ENCODE measurements at places on chromosomes 16 and 17.

DNA sequence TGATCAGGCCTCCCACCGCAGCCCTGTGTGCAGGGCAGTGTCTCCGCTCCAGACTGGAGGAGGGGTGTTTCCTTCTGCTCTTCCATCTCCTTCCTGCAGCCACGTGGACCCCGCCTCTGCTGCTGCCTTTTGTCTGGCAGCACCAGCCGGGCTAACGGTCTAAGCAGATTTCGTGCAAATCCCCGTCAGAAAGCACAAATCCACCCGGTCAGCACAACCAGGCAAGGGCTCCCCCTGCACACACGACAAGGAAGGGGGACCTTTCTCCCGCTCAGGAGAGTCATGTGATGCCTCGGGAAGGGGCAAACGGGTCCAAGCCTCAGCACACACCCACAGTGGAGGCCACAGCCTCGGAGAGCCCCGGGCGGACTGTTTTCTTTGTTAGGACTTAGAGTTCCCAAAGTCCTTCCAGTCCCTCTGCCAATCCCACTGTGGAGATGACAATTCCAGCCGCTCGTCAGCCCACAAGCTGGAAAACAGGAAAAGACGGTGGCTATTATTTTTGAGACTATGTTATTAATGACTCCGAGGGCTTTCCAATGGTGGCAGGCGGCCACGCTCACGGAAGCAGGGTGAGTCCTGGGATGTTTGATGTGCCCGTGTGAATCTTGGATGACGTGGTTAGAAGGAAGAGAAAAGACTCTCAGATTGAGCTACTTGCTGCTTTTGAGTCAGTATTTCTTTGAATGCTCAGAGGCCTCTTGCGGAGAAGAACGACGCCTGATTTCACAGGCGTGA lies 22.5 kb upstream of the MEAK7 start:
- no peak for DNase-seq

DNA sequence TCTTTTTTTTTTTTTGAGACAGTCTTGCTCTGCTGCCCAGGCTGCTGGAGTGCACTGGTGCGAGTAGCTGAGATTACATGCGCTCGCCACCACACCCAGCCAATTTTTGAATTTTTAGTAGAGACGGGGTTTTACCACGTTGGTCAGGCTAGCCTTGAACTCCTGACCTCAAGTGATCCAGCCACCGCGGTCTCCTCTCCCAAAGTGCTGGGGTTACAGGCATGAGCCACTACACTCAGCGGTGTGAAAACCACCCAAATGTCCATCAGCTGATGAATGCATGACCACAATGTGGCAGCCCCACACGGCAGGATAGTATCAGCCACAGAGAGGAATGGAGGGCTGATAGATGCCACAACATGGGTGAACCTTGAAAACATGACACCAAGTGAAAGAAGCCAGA lies 2.1 kb downstream of the P2RX5 start:
- DNase-seq = no peak

GRCh38 chr17:28173031-28173561 lies 130.6 kb downstream of the NLK start:
- no peak for DNase-seq

DNA sequence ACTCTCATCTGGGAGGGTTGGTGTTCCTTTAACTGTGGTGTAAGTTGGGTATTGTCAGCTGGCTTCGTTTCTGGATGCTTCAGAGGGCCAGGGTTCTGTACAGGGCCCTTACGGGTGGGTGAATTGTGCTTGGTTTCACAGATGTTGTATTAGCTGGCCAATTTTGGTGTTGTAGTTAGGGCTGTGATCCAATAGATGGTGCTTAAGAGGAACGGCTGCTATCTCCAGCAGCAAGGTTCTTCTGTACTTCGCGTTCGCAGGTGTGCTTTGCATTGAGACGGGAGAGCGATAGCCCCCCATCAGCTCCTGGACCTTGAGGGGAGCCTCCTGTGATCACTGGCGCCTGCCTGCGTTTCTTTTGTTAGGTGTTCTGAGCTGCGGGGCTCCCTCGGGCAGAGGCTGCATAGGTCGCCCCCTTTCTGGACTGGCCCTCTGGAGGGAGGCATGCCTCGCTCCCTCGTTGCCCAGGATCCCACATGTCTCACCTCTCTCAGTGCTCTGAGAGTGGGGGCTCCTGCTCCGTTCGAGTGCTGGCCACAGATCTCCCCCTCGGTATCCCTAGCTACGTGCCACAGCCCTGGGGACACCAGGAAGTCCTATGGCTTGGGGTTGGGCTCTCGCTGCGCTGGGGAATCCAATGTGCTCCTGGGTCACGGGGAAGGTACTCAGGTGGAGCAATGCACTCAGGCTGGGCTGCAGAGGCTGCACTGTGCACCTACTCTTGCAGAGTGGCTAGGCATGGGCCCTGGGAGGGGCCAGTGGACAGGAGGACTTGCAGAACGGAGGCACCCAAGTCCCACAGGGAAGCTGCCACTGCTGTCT lies 837 bp upstream of the PRDM7 start:
- DNase-seq = no peak

DNA sequence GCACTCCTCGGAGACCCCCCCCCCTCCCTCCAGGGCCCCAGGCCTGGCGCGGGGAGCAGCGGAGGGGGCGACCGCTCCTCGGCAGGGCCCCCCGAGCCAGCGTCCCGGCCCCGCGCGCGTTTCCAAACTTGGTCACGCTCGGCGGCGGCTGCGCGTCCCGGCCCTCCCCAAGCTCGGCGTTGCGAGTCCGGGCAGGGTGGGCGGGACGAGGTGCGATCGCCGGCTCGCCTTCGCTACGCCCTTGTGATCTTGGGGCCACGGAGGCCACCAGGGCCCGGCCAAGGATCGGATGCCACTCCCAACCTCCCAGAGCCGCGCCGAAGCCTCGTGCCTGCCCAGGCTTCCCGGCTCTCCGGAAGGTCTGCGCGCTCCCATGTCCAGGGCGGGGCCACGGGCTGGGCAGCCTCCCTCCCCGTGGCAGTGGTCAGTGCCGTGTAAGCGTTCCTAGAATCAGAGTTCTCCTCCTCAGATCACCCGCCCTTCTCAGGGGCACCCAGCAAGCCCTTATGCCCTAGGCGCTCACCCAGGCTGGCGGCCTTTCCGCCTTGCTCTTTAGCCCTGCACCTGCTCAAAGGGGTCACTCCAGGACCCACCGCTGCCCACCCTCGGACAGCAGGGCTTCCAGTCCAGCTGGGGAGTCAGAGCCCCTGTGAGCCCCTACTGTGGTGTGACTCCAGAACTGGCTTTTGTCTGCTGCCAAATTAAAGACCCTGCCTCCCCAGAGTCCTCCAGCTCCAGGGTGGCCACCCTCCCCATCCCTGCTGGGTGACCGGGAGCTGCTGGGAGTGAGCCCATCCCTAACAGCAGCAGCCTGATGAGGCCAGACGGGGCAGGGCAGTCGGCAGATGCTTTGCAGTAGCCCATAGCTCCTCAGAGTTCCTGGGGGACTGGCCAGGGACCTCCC lies 12.2 kb upstream of the MRPS23 start:
- no peak for DNase-seq

- DNase-seq = no peak
Measured at GRCh38 chr17:79515110-79515509, 95.7 kb downstream of the RBFOX3 start.

- DNase-seq = no peak
Measured at GRCh38 chr17:6153375-6153774, 83.2 kb downstream of the WSCD1 start.

DNA sequence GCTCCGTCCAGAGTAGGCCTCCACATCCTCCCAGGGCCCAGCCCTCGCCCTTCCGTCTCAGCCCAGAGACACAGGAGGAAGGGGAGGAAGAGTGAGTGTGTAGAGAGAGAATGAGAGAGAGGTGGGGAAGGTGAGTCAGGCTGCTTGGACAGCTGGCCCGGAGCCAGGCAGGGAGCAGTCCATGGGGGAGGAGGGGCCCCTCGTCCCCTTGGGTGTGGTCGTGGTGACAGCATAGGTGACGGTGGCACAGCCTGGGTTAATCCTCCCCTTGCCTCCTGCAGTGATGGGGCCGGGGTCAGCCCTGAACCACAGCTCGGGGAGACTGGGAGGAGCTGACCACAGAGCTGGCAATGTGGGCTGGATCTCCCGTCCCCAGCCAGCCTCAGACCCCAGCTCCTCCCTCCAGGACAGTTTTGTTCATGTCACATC lies 36.5 kb downstream of the FA2H start:
- no peak for DNase-seq

GRCh38 chr17:57945996-57946797 lies 9.0 kb downstream of the CUEDC1 start:
- no peak for DNase-seq

- no peak for DNase-seq
Measured at GRCh38 chr17:40091691-40092397, 8.5 kb downstream of the NR1D1 start.

GRCh38 chr16:81778231-81778630 lies 860 bp upstream of the PLCG2 start:
- no peak for DNase-seq

DNA sequence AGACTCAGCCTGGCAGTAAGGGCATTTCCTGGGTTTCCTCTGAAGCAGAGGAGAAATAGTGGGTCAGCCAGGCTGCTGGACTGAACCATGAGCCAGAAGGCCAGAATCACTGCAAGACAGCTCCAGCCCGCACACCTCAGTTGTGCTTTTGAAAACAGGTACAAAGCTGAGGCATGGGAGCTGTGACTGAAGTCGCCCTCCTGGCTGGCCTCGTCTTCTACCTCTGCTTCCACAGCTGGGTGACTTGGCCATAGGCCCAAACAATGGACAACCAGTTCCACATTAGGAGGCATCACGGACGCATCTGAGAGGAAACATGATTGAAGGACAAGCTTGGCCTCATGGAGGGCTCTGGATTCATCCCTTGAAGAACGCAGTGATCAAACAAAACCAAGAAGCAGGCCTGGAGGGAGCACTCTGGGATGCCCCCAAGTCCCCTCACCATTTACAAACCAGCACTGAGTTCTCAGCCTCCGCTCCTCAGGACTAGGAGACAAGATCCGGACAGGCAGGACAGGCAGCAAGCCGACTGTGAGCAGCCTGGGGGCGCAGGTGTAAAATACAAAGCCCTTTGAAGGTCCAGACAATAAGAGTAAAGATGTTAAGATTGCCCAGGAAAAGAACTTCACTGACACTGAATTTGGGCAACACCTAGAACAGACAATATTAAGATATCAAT lies 68.7 kb downstream of the N4BP1 start:
- DNase-seq = no peak

DNA sequence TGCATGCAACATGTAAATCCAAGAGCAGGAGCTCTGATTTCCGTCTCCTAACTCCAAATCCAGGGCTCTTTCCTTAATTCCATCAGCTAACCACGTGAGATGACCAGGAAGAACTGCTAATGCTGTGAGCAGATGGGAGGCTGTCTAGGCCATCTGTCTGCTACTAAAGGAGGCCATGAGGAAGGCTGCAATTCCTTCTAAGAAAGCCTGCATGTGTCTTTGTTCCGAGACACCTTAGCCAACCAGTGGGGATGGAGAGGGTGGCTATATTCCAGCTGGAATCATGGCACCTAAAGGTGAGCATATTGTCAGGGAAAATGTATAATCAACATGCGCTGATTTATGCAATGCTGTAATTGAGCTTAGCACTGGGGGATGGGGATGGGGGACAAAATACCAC lies 267.2 kb upstream of the CDH5 start:
- DNase-seq = no peak

DNA sequence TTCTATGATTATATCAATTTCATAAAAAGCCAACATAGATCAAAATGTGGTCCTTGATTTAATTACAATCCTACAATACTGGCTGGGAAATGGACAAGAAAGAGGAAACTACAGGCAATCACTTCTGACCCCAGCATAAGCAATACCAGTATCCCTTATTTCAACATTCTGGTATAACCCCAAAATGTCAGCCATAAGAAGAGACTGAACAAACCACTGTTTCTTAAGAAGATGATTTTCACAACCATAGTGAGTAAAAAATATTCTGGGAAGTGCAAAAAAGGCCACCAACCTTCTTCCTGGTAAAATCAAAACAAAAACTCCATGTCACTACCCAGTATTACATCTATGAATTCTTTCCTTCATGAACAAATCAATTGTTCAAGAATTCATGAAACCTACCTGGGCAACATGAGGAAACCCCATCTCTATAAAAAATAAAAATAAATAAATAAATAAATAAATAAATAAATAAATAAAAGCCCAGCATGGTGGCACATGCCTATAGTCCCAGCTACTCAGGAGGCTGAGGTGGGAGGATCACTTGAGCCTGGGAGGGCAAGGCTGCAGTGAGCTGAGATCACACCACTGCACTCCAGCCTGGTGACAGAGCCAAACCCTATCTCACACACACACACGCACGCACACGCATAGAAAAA lies 7.5 kb downstream of the N4BP1 start:
- DNase-seq = no peak

- no peak for DNase-seq
Measured at GRCh38 chr17:67993998-67994361, 2.3 kb downstream of the C17orf58 start.

GRCh38 chr16:73231379-73231778 lies 183.5 kb upstream of the ZFHX3 start:
- no peak for DNase-seq

GRCh38 chr17:31688701-31689100 lies 170.3 kb downstream of the COPRS start:
- no peak for DNase-seq

- DNase-seq = peak; percentile 12
Measured at GRCh38 chr17:4420692-4421131, 13.0 kb upstream of the SPNS3 start.

DNA sequence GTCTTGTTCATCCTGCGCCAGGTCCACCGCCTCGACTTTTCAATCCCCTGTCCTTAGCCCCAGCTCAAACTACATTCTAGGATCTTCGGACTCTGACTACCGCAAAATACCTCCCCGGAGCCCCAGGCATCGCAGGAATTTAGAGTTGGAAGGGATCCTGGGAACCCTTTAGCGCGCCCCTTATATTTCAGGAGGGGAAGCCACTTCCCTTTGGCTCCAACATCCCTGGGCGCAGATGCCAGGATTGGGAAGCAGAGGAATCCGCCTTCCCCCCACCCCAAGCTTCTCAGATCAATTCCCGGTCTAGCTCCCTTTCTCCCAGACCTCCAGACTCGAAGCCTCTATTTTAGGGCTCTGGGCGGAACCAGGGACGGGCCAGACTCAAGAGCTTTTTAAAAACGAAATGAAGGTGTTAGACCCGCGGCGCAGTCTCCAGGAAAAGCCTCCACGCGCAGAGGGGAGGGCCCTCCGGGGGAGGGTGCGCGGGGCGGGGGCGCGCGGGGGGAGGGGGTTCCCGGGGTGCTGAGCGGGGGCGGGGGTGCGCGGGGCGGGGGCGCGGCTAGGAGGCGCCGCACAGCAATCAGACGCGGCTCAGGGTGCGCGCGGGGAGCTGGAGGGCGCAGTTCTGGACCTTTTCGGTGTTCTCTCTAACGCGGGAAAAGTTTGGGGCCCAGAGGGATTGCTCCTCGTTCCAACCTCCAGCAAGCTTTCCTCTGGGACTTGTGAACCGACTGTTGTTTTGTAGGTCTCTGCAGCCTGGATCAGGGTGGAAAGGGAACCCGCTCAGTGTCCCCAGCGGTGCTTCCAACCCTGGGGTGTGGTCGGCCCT lies 1.6 kb downstream of the AHSP start:
- DNase-seq = no peak

- DNase-seq = no peak
Measured at GRCh38 chr17:71409712-71410111, 711.1 kb upstream of the SOX9 start.

DNA sequence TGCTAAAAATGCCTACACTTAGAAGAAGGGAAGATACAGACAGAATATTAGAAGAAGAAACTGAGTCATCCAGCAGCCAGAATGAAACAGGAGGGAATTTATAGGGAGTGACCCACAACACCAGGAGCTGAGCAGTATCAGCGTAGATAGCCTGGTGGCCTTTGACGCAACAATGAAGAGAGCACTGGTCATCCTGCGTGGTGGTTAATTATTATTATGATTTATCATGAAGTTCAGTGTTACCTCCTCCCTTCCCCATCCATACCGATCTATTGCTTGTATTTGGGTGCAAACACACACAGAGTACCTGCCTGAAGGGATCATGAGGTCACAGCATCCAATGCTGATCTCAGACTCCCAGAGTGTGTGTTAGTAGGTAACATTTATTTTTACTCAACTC lies 38.5 kb downstream of the ERCC4 start:
- no peak for DNase-seq
